ENCODE measurements at places on chromosomes 11 and 22.
A peak's percentile ranks its signal among the peaks of the same experiment; 100 is the strongest.

- H3K27me3 ChIP-seq = no peaks in the 10 kb centered on the region
- peaks cover 15% of the 10 kb centered on the region for H3K36me3 ChIP-seq
- H3K27ac ChIP-seq = no peak overlapping the region
- H3K4me3 ChIP-seq = no peak overlapping the region
- peaks cover 12% of the 10 kb centered on the region for H3K4me1 ChIP-seq
- no peak for DNase-seq
Observed at GRCh38 chr11:128765571-128766549, 72.0 kb downstream of the FLI1 start.

DNA sequence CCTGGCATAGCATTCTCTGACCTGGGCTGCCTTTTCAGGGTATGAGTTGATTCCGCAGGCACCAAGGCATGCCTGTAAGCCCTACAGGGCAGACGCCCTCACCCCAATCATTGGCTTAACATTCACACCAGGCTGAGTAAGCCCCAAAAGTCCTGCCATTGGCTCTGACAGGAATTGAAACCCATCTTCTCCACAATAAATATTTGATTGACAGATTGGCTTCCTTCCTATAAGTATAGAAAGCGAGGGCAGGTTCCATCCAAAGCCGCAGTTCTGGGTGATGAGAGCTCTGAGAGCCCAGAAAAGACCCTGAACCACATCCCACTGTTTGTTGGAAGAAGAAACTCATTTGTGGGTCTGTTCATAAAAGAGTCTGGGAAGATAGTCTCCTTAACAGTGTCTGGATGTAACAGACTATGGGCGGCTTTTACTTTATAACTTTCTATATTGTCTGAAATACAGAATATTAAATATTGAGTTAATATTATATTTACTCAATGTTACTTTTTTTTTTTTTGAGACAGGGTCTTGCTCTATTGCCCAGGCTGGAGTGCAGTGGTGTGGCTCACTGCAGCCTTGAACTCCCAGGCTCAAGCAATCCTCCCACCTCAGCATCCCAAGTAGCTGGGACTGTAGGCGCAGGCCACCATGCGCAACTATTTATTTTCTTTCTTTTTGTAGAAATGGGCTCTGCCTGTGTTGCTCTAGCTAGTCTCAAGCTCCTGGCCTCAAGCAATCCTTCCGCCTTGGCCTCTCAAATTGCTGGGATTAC is 46.8 kb downstream of the FAM83F start:
- peaks cover 19% of the 10 kb centered on the region for H3K27me3 ChIP-seq
- no peak overlapping the region for H3K27ac ChIP-seq
- no peak for DNase-seq
- peaks cover 18% of the 10 kb centered on the region for H3K4me1 ChIP-seq

- no peak overlapping the region for H3K4me3 ChIP-seq
- H3K27ac ChIP-seq = no peak overlapping the region
- no peaks in the 10 kb centered on the region for H3K36me3 ChIP-seq
- H3K4me1 ChIP-seq = no peaks in the 10 kb centered on the region
- DNase-seq = no peak
Observed at GRCh38 chr22:48943567-48944432, 883.9 kb downstream of the BRD1 start.

DNA sequence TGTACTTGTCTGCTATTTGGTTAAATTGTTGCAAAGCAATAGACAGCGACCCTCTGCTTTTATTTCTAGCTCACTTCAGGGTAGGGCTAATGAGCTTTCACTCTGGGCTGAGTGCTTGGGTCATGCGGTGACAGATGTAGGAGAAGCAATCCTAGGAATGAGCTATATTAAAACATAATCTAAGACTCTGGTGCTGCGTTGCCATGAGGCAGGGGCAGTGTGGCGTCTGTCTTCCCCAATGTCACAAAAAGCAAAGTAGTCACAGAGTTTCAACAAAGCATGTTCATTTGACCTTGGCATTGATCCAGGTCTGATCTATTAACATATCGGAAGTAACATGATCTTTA is 55.5 kb upstream of the GRAMD1B start:
- H3K4me1 ChIP-seq = no peaks in the 10 kb centered on the region
- no peaks in the 10 kb centered on the region for H3K36me3 ChIP-seq
- no peaks in the 10 kb centered on the region for H3K27me3 ChIP-seq
- no peak for DNase-seq

- H3K36me3 ChIP-seq = no peaks in the 10 kb centered on the region
- no peak overlapping the region for H3K27ac ChIP-seq
- H3K4me3 ChIP-seq = no peak overlapping the region
- DNase-seq = peak; percentile 49
Observed at GRCh38 chr11:2196970-2197770, 25.6 kb upstream of the TH start.

- no peaks in the 10 kb centered on the region for H3K27me3 ChIP-seq
- no peaks in the 10 kb centered on the region for H3K36me3 ChIP-seq
- H3K27ac ChIP-seq = no peak overlapping the region
- no peak overlapping the region for H3K4me3 ChIP-seq
- H3K4me1 ChIP-seq = no peaks in the 10 kb centered on the region
Observed at GRCh38 chr11:6319001-6319703, 1.1 kb downstream of the CAVIN3 start.

DNA sequence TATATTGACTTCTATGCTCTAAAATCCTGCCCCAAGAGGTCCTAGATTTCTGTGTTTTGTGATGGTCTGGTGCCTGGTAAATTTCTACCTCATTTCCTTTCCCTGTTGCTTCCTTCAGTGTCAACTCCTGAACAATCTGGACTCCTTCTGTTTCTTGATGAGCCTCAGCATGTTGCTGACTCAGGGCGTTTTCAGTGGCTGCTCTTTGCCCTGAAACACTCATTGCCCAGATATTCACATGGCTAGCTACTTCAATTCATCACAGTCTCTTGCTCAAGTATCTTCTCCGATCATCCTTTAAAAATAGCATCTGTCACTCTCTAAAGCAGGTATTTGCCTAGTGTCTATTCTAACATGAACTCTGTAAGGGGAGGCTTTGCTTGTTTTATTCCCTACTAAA is 526.3 kb upstream of the RAG2 start:
- H3K4me1 ChIP-seq = no peaks in the 10 kb centered on the region
- no peak overlapping the region for H3K27ac ChIP-seq
- H3K36me3 ChIP-seq = no peaks in the 10 kb centered on the region
- DNase-seq = no peak
- H3K4me3 ChIP-seq = no peak overlapping the region

DNA sequence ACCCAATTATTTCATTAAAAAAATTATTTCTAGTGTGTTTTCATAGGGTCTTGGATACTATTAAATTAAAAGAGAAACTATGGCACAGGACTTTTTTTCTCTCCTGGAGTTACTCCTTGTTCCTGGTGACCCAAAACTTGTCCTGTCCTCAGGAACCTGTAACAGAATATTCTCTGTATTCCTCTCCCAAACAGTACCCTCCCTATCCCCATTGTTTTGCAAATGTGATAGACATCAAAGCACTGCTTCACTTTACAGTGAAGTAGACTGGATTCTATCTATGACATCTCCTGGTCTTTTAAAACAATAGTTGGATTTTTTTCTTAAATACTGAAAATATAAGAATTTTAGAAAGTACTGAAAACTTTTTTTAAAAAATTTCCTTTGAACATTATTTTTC is 37.2 kb downstream of the FAR1 start:
- no peak overlapping the region for H3K27ac ChIP-seq
- peaks cover 8% of the 10 kb centered on the region for H3K36me3 ChIP-seq
- no peak for DNase-seq
- no peaks in the 10 kb centered on the region for H3K4me1 ChIP-seq

DNA sequence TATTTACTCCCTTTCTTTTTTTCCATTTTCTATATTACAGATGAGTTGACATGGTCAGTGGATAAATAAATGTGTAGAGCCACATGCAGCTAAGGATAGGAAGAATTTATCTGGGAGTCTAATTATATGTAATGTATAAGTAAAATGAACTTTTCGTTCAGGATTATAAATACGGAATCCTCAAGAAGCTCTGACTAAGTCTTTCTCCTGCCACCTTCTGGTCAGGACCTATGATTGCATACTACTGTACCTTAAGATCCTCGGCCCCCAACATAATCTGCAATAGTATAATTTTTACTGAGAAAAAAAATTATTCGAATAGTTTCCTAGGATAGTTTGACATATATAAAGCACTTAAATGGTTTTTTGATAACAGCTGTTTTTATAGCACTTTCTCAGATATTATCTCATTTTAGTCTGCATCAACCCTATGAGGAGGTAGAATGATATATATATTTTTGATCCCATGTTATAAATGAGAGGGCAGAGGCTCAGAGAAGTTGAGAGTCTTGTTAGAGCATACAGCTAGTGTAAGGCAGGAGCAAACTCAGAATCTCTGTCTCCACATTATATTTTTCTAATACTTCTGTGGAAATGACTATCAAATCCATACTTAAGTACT is 36.1 kb downstream of the CCDC90B start:
- H3K4me1 ChIP-seq = peaks cover 12% of the 10 kb centered on the region
- no peaks in the 10 kb centered on the region for H3K27me3 ChIP-seq
- peak; percentile 54 for DNase-seq

DNA sequence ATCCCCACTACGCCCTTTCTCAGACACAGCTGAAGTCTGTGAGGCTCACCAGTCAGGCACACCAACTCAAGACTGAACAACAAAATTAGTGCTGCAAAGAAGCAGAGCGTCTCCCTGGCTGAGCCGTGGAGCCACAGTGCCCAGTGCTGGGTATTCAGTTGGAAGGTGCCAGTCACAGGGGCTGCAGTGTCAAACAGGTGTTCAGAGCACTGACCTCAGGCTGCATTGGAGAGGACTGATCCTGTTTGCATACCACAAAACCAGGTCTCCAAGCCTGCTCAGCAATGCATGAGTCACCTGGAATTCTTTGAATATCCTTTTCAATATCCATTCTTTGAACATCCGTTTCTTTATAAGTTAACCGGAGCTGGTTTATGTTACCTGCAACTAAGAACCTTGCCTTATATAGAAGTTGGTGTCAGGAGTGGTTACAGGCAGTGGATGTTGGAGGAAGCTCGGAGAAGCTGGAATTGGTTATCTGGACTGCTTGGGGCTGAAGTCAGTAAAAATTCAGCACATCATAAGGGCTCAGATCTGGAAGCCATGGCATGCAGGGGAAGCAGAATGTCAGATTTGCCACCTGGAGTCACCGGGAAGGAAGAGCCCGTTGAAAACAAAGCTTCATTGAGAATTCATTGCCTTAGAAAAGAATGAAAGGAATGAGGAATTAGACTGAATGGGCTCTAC is 30.3 kb downstream of the PDGFB start:
- H3K36me3 ChIP-seq = no peaks in the 10 kb centered on the region
- no peak for DNase-seq
- H3K4me3 ChIP-seq = no peak overlapping the region
- H3K4me1 ChIP-seq = no peaks in the 10 kb centered on the region
- no peak overlapping the region for H3K27ac ChIP-seq

DNA sequence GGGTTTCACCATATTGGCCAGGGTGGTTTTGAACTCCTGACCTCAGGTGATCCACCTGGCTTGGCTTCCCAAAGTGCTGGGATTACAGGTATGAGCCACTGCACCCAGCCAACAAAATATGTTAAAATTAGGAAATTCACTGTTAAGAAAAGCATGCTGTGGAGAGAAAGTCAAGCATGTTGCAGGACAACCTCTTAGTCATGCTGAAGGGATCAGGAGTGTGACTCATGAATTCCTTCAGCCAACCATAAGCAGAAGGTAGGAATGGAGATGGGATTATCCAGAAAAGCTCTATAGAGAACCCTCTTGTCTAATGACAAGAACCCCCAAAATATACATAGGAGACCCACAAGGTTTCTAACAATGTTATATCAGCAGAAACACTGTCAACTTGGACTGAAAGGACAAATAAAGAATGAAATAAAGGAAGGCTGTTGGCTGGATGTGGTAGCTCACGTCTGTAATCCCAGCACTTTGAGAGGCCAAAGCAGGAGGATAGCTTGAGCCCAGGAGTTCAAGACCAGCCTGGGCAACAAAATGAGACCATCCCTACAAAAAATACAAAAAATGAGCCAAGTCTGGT is 16.0 kb downstream of the MRTFA start:
- H3K27ac ChIP-seq = no peak overlapping the region
- H3K4me3 ChIP-seq = no peak overlapping the region
- no peaks in the 10 kb centered on the region for H3K4me1 ChIP-seq
- no peaks in the 10 kb centered on the region for H3K36me3 ChIP-seq

DNA sequence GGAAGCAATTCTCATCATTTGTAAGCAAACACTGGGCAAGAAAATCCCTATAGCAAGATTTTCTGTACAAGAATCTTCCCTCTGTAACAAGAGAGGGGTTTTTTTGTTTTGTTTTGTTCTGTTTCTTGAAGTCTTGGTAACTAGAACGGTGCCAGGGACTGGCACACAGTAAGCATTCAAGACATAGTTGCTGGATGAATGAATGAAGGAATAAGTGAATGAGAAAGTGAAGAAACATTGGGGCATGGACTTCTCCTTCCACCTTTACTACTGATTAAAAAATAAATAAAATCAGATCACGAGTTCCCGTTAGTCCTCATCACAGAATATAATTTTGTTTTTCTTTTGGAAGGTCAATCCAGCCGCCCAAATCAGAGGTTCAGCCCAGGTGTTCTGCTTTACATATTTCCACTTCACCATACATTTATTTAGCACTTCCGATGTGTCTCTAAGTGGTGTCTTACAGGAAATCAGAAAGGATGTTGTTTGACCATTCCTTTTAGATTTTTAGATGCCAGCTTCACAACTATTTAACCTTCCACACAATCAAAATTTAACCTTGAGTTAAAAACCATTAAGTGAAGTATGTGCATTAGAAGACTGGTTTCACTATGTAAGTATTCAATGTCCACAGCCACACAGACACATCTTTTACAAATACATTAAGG is 281.2 kb downstream of the CADM1 start:
- no peaks in the 10 kb centered on the region for H3K27me3 ChIP-seq
- H3K36me3 ChIP-seq = no peaks in the 10 kb centered on the region
- peak overlapping the region; percentile 99 for H3K27ac ChIP-seq
- peak; percentile 85 for DNase-seq
- H3K4me3 ChIP-seq = peak overlapping the region; percentile 34

- H3K4me3 ChIP-seq = no peak overlapping the region
- H3K27me3 ChIP-seq = no peaks in the 10 kb centered on the region
- no peaks in the 10 kb centered on the region for H3K36me3 ChIP-seq
- H3K27ac ChIP-seq = no peak overlapping the region
Observed at GRCh38 chr22:32627091-32627490, 152.5 kb downstream of the FBXO7 start.

DNA sequence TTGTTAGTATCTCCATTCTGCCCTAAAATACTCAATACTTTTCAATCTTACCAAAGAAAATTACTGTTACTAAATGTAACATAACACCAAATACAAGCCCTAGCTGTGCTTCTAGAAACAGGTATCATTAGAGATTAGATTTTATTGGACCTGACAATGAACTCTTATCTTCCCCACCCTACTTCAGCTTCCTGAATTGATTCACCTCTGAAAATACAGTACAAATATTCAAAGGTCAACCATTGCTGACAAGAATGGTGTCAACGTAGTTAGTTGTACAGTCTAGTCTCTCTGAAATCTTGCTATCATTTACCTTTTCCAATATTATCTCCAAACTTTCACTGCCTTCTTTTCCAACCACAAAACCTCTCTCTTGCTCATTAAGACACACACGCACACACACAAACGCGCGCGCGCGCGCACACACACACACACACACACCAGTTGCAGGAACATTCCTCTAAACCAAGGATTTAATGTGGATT is 22.4 kb downstream of the LRRC4C start:
- no peak overlapping the region for H3K4me3 ChIP-seq
- H3K27ac ChIP-seq = no peak overlapping the region
- no peaks in the 10 kb centered on the region for H3K27me3 ChIP-seq

GRCh38 chr22:33832558-33833151 is 87.6 kb downstream of the LARGE1 start:
- no peak overlapping the region for H3K27ac ChIP-seq
- H3K27me3 ChIP-seq = no peaks in the 10 kb centered on the region
- peaks cover 25% of the 10 kb centered on the region for H3K4me1 ChIP-seq

GRCh38 chr11:127567237-127567932 is 566.8 kb upstream of the KIRREL3 start:
- H3K36me3 ChIP-seq = no peaks in the 10 kb centered on the region
- no peaks in the 10 kb centered on the region for H3K27me3 ChIP-seq
- H3K4me1 ChIP-seq = no peaks in the 10 kb centered on the region
- H3K27ac ChIP-seq = no peak overlapping the region
- H3K4me3 ChIP-seq = no peak overlapping the region
